ENCODE measurements at places on chromosomes 7 and 10.

- no peak for DNase-seq
Measured at GRCh38 chr7:150404805-150405583, 25.9 kb downstream of the ZNF775 start.

DNA sequence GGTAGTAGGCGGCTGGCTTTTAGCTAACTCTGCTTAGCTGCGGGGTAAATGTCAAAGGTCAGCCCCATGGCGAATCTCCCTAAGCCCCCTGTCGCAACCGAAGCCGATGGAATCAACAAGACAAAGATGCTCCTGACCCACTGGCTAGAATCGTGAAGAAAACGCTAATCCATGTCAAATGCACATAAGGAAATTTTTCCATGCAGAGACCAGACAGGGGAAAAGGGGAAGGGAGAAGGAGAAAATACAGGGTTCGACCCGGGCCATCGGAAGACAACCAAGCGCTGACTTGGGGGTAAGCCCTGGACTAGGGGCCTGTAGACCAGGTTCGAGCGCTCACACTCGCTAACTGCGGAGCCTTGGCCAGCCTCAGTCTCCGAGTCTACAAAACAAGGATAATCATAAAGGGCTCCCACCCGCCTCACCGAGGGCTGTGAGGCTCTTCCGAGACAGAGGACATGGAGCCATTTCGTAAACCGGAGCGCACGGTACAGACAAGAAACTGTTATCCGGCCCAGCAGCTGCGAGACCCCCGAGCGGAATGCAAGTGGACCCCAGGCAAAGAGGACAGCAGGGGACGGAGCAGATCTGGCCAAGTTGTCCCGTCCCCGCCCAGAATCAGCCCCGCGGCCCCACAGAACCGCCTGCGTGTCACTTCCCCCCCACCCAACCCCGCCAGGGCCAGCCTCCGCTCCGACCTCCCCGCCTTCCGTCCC is 507 bp downstream of the SAR1A start:
- no peak for DNase-seq

DNA sequence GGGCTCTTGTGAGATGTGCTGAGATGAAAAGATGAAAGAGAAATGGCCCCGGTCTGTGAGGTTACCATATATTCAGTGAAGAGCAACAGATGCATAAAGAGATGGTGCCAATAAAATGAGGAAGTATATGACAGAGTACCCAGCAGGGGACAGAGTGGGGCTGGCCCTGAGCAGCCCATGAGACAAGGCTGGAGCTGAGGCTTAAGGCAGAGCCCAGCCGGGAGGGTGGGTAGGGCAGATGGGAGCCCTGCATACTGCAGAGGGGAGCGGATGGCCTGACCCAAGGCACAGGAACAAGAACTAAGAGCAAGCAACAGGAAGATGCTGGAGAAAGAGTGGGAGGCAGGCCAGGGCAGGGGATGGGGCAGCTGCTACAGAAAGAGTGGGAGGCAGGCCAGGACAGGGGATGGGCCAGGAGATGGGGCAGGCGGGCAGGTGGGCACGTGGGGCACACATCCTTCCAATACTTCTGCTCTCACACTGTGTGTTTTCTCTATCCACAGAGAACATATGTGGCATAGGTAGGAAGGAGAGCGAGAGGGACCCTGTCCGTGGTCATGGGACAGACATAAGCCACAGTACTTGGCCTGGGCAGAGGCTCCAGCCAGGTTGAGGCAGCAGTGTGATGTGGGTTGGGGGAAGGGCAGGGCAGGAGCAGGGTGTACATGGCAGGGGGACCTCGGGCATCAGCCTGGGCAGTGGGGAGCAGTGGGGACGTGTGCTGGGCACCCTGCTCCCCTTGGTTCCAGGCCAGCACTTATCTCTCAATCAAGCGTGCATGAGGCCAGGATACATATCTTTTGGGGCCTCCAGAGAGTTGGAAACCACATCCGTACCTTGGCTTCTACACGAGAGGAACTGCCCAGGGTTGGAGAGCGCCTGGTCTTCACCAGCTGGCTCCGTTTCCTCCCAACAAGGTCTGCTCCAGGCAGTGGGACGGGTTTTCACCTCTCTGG is 91.6 kb upstream of the IKZF1 start:
- DNase-seq: no peak

DNA sequence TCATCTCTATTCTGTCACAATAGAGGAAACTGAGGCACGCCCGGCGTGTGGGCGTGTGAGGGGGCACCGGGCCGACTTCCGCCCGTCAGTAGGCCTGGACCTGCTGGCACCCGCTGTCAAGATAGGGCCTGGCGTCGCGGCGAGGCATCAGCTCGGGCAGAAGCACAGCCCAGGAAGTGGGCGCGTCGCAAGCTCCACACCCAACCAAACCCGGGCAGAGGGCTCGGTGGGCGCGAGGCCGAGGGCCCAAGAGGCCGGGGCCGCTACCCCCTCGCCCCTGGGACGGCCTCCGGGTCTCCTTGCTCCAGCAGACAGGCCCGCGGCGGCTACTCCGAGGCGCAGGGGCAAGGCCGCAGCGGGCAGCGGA is 91.2 kb downstream of the SPAG6 start:
- DNase-seq: no peak

DNA sequence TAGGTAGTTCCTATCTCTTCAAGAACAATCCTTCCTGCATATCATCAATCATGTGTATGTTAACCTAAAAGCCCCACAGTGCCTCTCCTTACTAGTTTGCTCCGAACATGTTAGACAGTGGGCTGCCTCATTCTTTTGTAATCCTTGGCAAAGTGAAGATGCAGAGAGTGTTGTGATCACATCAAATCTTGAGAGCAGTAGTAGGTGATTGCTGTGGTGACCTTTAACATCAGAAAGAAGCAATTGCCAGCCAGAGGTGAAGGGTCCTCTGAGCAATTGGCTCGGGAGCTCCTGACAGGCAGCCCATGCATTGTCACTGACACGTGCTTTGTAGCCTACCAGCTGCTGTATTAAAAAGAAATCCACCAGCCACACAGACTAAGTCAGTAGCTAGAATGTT is 19.6 kb upstream of the GSTK1 start:
- no peak for DNase-seq

DNA sequence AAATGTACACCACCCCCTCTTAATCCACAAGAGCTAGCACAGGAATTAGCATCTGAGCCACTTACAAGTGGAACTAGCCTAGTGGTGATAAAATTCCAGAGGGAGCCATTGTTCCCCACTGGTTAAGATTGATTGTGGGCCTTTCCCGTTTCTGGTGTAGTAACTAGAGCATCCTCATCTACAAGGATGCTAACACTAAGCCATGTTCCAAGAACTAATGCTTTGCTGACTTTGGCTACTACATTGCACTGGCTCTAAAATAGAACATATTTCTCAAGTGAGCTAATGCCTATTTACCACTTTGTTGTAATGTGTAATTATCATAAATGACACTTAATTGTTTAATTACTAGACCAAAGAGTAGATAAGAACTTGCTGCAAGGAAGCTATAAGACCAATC is 143.7 kb downstream of the FZD1 start:
- no peak for DNase-seq

GRCh38 chr10:124626759-124627380 is 117.3 kb downstream of the FAM53B start:
- no peak for DNase-seq

- no peak for DNase-seq
Measured at GRCh38 chr10:8438603-8439002, 384.1 kb downstream of the GATA3 start.

DNA sequence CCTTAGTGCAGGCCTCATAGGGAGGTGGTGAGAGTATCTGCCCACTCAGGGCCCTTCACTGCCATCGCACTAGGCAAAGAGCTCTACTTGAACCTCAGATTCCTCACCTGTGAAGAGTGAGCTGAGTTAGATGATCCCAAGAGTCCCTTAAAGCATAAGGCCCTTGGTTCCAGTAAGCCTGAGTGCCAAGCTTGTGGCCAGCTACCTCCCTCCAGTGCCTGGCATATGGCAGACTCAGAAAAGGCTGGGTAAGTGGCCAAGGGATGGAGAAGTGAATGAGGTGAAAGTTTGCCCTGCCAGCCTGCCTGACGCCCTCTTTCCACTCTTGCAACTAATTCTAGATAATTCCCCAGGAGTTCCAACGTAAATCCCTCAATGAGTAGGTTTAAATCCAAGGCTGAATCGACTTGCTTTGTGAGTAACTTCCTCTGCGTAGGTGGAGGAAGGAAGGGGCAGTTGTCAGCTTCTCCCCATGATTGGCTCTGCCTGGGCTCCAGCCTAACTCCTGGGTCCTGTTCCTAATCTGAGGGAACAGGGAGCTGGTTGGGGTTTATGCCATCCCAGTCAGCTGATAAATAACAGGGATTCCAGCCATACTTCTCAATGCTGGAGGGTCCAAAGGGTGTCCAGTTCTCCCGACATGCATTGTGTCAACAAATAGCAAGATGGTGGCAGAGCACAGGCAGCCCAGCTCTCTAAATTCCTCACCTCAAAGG is 14.2 kb downstream of the DUSP5 start:
- no peak for DNase-seq

DNA sequence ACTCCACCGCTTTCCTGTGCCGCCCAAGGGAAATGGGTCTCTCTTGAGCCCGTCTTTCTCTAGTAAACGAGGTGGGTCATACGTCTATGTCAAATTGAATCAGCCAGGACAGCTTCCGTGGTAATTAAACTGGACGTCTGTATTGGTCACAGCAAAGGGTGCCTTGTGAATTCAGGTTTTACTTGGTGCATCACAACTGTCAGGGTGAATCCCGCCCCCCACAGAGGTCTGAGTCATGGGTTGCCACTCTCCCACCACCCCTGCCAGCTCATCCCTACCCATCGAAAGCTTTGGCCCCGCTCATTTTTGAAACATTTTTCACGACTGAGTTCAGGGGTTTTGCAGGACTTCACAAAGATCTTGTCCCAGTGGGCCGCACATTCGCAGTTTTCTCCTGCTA is 8.0 kb upstream of the SP8 start:
- no peak for DNase-seq

DNA sequence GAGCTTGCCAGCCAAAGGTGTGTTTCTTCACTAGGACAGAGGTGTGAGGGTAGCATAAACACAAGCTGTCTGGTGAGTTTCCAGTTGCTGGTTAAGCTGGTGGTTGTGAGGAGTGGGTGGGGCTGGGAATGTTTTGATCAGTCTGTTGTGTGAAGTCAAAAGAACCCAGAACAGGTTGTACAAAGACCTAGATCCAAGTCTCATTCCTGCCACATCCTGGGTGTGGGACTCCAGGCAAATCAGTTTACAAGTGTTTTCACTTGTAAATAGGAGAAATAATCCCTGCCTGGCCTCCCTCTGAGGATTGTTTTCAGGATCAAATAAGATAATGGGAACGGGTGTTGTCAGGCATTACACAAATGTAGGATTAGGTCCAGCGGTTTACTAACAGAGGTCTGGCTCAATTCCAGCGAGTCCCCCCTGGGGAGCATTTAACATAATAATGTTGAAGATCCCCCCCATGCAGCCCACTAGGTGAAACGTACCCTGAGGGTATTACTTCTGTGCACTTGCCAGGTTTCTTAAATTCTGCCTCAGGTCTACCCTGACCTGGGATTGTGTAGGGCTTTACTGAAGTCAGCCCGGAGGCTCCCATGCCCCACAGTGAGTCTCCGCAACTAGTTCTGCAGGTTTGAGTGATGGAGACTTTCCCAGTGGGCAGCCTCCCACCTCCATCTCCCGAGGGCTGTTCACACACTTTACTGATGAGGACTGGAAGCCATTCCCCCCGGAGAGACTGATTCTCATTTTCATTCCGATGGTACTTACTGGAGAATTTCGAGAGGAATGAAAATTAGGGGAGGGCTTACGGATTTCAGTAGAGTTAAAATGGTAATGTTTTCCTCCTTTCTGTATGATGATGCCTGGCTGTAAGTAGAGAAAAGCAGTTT is 2.7 kb upstream of the FRAT2 start:
- no peak for DNase-seq

- no peak for DNase-seq
Measured at GRCh38 chr7:145036604-145037405, 201.0 kb upstream of the TPK1 start.

- DNase-seq: peak; percentile 97
Measured at GRCh38 chr7:13920053-13920697, 69.3 kb downstream of the ETV1 start.

GRCh38 chr10:44935201-44935965 is 24.2 kb upstream of the RASSF4 start:
- peak; percentile 35 for DNase-seq

GRCh38 chr7:143490717-143491306 is 13.1 kb downstream of the TAS2R41 start:
- DNase-seq: no peak

DNA sequence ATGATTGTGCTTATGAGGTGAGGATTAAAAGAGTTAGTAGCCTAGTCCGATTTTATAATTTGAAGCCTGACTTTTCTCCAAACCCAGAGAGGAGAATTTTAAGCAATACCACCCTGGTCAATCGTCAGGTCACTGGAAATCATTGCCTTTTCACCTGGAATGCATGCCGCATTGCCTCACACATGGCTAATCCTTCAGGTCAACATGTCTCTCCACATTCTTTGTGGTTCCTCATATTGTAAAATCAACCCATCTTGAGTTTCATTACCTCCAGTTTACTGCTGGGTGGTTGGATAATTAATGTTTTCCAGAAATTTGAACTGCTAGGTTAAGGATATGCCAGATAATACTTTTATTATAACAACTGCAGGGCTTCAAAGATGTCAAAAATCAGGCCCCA is 55.6 kb upstream of the SEMA3E start:
- no peak for DNase-seq

GRCh38 chr10:61921143-61921542 is 19.6 kb downstream of the ARID5B start:
- DNase-seq: no peak

DNA sequence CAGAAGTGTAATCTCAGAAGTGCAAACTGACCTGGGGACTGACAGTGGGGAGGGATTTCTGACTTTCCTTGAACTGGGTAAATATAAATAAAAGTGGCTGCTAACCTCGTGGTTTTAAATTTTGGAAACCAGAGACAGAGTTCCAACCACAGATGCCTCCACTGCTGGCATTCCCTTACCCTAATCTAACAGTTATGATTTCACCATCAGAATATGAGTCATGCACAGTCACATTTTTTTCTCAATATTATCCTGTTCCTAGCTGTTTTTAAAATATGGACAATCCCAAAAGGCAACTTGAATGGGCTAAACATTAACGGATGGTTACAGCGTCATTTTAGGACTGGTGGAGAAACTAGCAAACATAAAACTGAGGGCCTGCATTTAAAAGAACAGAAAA is 264.3 kb upstream of the INHBA start:
- DNase-seq: no peak

DNA sequence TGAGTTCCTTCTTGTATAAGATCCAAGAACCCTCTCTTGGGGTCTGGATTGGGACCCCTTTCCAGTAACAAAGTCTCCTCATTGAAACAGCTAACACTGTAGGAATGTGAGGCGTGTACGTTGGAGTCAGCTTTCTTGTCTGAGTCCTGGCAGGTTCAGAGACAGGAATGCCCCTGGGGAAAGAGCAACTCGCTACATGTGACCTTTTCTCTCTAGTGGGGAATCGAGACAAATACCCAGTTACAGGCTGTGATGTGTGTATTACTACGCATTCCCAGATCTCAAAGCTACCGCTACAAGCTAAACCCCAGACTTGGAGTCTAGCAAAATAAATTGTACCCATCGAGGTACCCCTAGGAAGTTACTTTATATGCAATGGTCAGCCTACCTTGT is 85.6 kb upstream of the FRMD4A start:
- no peak for DNase-seq

All from BJ (cell line).